ENCODE measurements at places on chromosomes 2 and 18. TPM values are rescaled to one million over a fixed set of nuclear protein-coding genes. Genes with fewer than 3 reads are reported as not detected.

GRCh38 chr2:215933151-215933550, 80.2 kb downstream of the MREG start:
- no peak overlapping the region for H3K4me3 ChIP-seq
- H3K36me3 ChIP-seq: no peaks in the 10 kb centered on the region
- no peak overlapping the region for H3K27ac ChIP-seq
- DNase-seq: no peak
- H3K4me1 ChIP-seq: peaks cover 27% of the 10 kb centered on the region
- no peaks in the 10 kb centered on the region for H3K27me3 ChIP-seq

GRCh38 chr2:1588978-1589621, 155.2 kb downstream of the PXDN start:
- DNase-seq: no peak
- no peaks in the 10 kb centered on the region for H3K27me3 ChIP-seq
- H3K36me3 ChIP-seq: no peaks in the 10 kb centered on the region
- peaks cover 7% of the 10 kb centered on the region for H3K4me1 ChIP-seq
- no peak overlapping the region for H3K27ac ChIP-seq

DNA sequence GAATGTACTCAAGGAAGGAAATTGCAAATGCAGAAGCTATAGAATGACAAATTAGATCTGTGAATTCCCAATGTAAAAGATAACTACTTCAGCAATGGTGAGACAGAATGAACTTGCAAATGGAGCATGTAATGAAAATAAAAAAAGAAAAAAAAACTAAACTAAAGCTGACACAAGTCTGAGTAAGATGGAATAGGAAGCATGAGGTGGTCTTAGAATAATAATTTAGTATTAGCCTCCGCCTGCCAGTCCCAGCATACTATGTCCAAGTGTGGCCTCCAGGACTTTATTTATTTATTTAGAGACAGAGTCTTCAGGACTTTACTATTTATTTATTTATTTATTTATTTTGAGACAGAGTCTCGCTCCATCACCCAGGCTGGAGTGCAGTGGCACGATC, 37.4 kb upstream of the SLC39A10 start:
- no peaks in the 10 kb centered on the region for H3K27me3 ChIP-seq
- H3K27ac ChIP-seq: no peak overlapping the region
- H3K4me1 ChIP-seq: peaks cover 6% of the 10 kb centered on the region
- H3K36me3 ChIP-seq: no peaks in the 10 kb centered on the region
- H3K4me3 ChIP-seq: no peak overlapping the region

DNA sequence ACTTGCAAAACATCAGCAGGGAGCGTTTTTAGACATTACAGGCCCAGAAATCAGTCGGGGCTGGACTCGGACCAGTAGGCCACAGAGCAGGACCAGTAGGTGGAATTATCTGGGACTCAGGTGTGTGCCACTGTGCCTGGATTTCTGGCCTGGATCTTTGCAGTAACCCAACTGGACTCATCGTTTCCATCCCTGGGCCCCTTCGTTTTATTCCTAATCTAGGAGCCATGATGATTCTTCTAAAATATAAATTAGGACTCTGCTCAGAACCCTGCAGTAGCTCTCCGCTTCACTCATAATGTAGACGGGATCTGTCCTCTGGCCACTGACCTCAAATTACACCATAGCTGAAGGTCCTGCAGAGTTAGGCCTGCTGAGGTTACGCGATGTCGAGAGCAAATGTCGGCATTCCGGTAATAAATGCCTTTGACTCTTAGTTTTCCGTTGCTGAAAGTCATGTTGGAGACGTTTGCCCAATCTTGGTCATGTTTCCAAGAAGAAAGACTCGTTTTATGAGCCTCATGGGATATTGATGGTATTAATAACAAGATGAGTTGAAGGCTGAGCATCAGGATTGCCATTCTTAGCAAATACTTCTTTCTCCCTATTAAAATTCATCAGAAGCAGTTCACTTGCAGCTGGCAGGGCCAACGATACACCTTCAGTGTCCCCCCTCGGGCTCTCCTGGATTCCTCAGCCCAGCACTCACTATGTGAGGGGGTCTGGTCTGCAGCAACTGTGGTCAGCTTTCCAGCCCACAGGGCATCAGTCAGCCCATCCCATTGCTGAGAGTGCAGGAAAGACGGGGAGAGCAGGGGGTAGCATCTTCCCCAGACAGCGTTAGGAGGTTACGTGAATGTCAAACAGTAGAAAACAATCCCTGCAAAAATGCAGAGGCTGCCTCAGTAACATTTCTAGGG, 39.9 kb upstream of the KLF11 start:
- no peaks in the 10 kb centered on the region for H3K36me3 ChIP-seq
- no peak overlapping the region for H3K4me3 ChIP-seq
- no peak overlapping the region for H3K27ac ChIP-seq
- DNase-seq: no peak

DNA sequence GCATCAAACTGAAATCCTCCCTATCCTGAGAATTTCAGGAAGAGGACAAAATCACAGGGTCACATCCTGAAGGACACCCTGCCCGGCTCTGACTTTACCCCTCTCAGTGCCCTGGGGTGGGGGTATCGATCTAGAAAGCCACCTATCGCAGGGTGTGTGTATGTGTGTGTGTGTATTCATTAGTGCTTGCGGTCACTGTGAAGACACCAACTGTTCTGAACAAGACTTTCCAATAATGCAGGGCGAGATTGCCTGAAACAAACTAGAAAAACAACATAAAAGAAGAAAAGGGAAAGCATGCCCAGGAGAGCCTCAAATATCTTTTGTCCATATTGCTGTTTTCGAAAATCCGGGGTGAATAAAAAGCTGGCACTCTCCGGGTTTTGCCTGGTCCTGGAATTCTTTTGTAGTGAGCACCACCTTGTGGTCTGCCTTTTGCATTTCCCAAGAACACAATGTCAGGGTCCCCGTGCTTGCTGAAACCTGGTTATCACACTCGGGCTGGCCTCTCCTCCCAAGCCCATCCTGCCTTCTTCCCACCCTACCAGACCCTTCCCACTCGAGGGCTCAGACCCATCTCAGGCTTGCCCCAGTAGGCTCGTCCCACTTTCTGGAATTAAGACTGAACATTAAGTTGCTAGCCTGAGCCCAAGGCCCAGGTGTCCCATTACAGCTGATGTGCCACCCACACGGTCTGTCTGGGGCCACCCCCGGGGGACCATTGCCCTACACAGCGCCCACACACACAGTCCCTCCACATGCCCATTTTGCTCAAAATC, 25.0 kb upstream of the COPS8 start:
- no peaks in the 10 kb centered on the region for H3K36me3 ChIP-seq
- no peaks in the 10 kb centered on the region for H3K27me3 ChIP-seq
- no peaks in the 10 kb centered on the region for H3K4me1 ChIP-seq
- no peak overlapping the region for H3K4me3 ChIP-seq
- peak; percentile 55 for DNase-seq
- H3K27ac ChIP-seq: no peak overlapping the region

DNA sequence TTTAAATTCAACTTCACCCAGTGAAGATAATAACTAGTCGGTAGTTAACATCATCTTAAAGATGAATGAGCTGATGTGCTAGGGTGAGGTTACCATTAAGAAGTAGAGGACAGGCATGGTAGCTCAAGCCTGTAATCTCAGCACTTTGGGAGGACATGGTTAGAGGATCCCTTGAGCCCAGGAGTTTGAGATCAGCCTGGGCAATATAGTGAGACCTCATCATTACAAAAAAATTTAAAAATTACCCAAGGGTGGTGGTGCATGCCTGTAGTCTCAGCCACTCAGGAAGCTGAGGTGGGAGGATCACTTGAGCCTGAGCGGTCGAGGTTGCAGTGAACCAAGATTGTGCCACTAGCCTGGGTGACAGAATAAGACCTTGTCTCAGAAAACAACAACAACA, 4.7 kb downstream of the GALNT5 start:
- no peak for DNase-seq
- H3K4me1 ChIP-seq: peaks cover 44% of the 10 kb centered on the region
- H3K4me3 ChIP-seq: no peak overlapping the region
- no peaks in the 10 kb centered on the region for H3K36me3 ChIP-seq

DNA sequence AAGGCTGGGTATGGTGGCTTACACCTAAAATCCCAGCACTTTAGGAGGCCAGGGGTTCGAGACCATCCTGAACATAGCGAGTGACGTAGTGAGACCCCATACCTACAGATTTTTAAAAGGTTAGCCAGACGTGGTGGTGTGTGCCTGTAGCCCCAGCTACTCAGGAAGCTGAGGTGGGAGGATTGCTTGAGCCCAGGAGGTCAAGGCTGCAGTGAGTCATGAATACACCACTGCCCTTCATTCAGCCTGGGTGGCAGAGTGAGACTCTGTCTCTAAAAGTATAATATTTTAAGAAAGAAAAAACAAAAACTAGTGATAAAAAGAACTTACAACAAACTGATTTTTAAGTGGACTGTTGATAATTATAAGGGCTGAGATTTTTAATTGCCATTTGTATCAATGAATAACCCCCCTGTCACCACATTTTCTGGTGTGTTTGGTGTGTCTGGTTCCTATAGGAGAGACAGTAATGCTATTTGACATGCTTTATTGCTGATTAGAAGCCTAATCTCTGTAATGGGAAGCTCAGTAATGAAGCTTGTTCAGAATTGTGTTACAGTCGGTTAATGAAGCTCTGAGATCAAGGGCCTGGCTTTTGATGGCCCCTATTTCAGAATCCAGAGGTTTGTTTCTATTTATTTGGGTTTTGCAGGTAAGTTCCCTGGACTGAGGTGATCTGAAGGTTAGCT, 147.0 kb downstream of the NEDD4L start:
- H3K4me3 ChIP-seq: no peak overlapping the region
- H3K27me3 ChIP-seq: no peaks in the 10 kb centered on the region
- peaks cover 7% of the 10 kb centered on the region for H3K4me1 ChIP-seq

GRCh38 chr2:58054264-58054663, 7.7 kb downstream of the VRK2 start:
- H3K4me1 ChIP-seq: no peaks in the 10 kb centered on the region
- H3K27ac ChIP-seq: no peak overlapping the region
- no peaks in the 10 kb centered on the region for H3K27me3 ChIP-seq
- no peaks in the 10 kb centered on the region for H3K36me3 ChIP-seq
- H3K4me3 ChIP-seq: no peak overlapping the region

DNA sequence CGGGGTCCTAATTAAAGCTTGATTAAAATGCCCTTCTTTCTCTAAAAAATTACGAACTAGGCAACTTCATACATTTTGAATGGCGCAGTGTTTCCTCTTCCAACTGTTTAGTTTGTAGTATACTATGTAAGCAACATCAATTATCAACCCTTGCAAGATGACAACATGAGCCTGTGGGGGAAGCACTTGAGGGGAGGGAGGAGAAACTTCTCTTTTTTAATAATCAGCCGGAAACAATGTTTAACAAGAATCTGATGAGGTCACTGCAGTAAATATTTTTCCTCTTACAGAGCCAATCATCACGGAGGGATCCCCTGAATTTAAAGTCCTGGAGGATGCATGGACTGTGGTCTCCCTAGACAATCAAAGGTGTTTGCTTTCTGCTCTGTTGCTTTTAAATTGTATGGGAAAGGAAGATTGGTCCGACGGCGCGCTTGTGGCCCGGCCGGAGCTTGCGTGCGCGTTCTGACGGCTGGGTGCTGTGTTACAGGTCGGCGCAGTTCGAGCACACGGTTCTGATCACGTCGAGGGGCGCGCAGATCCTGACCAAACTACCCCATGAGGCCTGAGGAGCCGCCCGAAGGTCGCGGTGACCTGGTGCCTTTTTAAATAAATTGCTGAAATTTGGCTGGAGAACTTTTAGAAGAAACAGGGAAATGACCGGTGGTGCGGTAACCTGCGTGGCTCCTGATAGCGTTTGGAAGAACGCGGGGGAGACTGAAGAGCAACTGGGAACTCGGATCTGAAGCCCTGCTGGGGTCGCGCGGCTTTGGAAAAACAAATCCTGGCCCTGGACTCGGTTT, 5.3 kb upstream of the DLX1 start:
- no peak overlapping the region for H3K4me3 ChIP-seq
- H3K27me3 ChIP-seq: no peaks in the 10 kb centered on the region

DNA sequence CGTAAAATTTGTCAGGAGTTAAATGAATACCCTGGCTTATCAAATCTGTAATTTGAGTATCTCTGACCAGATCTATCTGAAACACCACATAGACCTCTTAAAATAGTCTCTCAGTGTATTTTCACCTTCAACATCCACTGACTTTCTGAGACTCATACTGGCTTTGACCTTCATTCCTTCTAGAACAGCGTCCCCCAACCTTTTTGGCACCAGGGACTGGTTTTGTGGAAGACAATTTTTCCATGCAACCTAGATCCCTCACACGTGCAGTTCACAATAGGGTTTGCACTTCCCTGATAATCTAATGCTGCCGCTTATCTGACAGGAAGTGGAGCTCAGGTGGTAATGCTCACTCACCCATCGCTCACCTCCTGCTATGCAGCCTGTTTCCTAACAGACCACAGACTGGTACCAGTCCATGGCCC, 3.2 kb downstream of the NBAS start:
- peaks cover 12% of the 10 kb centered on the region for H3K4me1 ChIP-seq
- H3K4me3 ChIP-seq: no peak overlapping the region
- no peak overlapping the region for H3K27ac ChIP-seq
- H3K36me3 ChIP-seq: no peaks in the 10 kb centered on the region
- no peaks in the 10 kb centered on the region for H3K27me3 ChIP-seq
- no peak for DNase-seq

- H3K4me3 ChIP-seq: no peak overlapping the region
- H3K36me3 ChIP-seq: no peaks in the 10 kb centered on the region
- H3K27ac ChIP-seq: no peak overlapping the region
- no peak for DNase-seq
- no peaks in the 10 kb centered on the region for H3K4me1 ChIP-seq
- no peaks in the 10 kb centered on the region for H3K27me3 ChIP-seq
Measured at GRCh38 chr2:217837530-217837929, 165.3 kb downstream of the TNS1 start.

DNA sequence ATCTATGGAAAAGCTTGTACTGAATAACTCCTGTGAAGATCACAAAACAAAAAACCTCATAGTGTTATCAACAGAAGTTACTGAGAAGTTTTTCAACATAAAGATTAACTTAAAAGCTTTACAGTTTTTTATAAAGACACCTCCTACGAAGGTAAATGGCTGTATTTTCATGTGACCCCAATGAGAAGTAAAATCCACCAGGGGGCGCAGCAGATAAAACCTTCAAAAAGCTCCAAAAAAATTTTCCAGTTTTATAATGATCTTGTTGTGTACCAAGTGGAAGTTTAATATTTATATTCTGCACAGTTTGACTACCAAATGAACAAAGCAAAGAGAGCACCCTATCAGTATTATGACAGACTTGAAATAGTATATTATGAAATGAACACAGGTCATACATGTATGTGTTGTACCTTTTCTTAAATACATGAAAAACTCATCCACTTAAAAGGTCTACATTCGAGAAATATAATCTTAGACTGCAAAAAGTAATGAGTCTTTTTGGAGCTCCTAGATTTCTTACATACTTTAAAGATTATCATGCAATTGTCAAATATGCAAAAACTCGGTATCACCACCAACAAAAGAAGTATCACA, 38.5 kb downstream of the PNO1 start:
- no peak overlapping the region for H3K27ac ChIP-seq
- no peaks in the 10 kb centered on the region for H3K27me3 ChIP-seq
- H3K4me1 ChIP-seq: no peaks in the 10 kb centered on the region

GRCh38 chr2:33441235-33441810, 35.1 kb upstream of the RASGRP3 start:
- no peaks in the 10 kb centered on the region for H3K36me3 ChIP-seq
- no peak overlapping the region for H3K27ac ChIP-seq
- H3K27me3 ChIP-seq: no peaks in the 10 kb centered on the region
- peak; percentile 64 for DNase-seq

- no peaks in the 10 kb centered on the region for H3K36me3 ChIP-seq
- no peak for DNase-seq
- no peak overlapping the region for H3K27ac ChIP-seq
Measured at GRCh38 chr2:40371525-40372282, 80.2 kb downstream of the SLC8A1 start.

KCNS3 gene
- total RNA-seq: 0.14 TPM

ANO7 gene
- 4.1 TPM for total RNA-seq

TMEM37 gene
- 15.8 TPM for total RNA-seq

ZNF396 gene
- 0.35 TPM for total RNA-seq

USP40 gene
- 27.4 TPM for total RNA-seq

Measured in Caco-2 (cell line).